ENCODE measurements at places on chromosomes 16 and 17. TPM values are rescaled to one million over a fixed set of nuclear protein-coding genes. Genes with fewer than 3 reads are reported as not detected.

Gene CACNG1
- polyA plus RNA-seq: not detected

Gene C17orf113
- polyA plus RNA-seq: 0.39 TPM

GRCh38 chr17:42120161-42120769, 902 bp downstream of the KAT2A start:
- DNase-seq: no peak

- peak; percentile 71 for DNase-seq
Observed at GRCh38 chr17:35170968-35171771, 23.0 kb downstream of the SLC35G3 start.

DNA sequence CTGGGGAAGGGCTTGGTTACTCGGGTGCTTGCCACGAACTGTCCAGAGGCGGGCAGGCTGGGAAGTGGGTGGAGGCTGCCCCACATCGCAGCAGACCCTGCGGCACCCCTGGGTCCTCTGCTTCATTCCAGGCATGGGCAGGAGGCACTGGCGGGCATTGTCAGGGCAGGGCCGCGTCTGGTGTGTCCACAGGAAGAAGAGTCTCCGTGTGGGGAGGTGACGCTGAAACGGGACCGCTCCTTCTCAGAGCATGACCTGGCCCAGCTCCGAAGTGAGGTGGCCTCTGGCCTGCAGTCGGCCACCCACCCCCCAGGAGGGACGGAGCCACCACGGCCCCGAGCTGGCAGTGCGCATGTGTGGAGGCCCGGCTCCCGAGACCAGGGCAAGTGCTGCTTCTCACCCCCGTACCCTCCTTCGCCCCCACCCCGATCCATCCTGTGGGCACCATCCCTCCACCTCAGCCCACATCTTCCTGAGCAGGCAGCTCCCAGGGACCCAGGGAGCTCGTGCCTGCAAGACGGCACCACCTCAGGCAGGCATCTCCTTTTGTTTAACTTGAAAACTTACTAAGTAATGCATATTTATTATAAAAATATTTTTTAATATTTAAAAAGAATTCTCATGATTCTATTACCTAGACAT, 14.3 kb upstream of the TCF25 start:
- no peak for DNase-seq

GRCh38 chr17:21278450-21279197, 5.9 kb upstream of the MAP2K3 start:
- peak; percentile 83 for DNase-seq

DNA sequence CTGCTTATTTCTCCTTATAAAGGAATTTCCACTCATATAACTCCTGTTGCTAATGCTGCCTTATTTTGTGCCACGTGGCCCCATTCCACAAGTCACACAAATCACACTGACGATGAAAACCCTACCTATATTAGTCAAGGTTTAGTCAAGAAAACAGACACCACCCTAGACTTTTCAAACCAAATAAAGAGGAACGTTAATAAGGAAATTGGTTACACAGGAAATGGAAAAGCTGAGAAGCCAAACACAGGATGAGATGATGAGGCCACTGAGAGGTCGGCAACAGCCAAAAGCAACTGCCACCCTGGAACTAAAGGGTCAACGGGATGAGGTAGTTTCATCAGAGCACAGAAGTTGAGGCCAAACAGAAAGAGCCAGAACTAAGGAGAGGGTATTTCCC, 47.3 kb upstream of the ALOX12 start:
- no peak for DNase-seq

- no peak for DNase-seq
Observed at GRCh38 chr17:57135789-57136291, 50.8 kb downstream of the AKAP1 start.
